ENCODE measurements at places on chromosomes 5 and 9.

DNA sequence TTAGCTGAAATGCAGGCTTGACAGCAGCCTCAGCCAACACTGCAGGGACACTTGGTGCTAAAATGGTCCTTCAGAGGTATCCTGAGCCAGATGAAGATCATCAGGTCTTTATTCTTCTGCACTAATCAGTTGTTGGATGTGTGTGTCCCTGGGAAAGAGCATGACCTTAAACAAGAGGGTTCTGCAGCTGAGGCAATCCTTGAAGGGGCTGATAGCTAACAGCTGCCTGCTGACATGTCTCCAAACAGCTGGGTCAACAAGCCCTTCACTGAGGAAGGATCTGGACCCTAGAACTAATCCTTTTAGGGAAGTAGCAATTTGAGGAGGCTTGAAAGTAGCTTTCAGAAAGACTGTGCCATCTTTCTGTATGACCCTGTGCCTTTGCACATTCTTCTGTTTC, 376.3 kb upstream of the ACTBL2 start:
- DNase-seq: no peak

DNA sequence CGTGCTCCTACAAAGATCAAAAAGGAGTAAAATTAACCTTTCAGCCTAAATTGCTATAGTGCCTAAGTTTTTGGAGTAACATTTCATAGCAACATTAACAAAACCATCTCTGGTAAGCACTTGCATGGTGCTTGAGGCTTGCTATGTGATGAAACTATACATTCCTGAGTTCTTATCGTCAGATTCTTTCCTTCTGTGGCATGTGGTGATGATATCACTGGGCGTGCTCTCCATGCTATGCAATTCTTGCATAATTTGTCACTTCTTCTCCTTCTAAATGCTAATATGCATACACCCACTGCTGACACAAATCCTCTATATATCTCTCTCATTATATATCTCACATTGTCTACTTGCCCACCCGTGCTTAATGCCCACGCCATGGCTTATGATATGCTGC, 2019.9 kb downstream of the MAT2B start:
- DNase-seq: no peak

DNA sequence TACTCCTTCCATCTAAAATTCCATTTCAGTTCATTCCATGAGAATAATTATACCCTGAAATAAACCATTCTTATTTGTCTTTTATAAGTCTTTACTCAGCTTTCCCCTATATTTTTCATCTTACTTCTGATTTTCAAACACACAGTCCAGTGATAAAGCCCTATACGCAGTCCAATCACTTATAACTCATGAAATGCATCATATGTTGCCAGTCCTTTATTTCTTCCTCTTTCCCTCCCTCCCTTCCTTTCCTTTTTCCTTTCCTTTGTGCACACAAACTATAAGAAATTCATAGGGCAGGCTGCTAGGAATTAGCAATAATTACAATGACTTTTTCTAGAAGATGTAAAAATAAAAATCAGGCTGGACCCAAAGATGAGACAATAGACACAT, 58.8 kb upstream of the RPS23 start:
- no peak for DNase-seq

GRCh38 chr5:163496286-163496685, 9.1 kb upstream of the MAT2B start:
- DNase-seq: no peak

DNA sequence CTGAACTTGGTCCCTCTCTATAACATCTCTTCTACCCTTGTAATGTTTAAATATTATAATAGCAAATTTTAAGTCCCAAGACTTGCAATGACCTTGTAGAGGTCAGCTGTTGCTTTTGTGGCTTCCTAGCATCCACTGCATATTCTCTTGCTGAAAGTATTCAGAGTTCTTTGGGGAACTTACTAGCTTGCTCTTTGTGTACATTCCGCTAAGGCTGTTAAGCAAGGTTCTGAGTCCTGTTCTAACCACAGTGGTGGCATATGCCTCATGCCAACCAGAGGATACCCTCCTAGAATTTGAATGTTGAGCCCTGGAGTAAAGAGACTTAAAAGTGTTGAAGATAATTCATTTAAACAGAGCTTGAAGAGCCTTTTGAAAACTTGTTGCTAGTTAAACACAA, 570.9 kb downstream of the TLE1 start:
- DNase-seq: no peak

DNA sequence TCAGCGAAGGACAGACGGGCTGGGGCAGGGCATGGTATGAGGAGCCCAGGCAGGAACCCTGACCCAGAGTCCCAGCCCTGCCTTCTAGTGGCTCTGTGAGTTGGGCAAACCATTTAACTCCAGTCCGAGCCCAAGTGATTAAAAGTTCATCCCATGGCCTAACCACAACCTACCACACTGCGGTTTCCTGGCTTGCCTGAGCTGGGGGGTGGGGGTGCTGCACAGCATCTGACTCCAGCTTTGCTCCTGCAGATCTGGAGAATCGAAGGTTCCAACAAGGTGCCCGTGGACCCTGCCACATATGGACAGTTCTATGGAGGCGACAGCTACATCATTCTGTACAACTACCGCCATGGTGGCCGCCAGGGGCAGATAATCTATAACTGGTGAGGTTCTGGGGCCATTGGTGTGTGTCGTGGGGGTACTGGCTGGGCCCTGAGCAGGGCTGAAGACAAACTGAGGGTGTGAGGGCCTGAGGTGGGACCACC, 49.0 kb downstream of the STOM start:
- DNase-seq: no peak

DNA sequence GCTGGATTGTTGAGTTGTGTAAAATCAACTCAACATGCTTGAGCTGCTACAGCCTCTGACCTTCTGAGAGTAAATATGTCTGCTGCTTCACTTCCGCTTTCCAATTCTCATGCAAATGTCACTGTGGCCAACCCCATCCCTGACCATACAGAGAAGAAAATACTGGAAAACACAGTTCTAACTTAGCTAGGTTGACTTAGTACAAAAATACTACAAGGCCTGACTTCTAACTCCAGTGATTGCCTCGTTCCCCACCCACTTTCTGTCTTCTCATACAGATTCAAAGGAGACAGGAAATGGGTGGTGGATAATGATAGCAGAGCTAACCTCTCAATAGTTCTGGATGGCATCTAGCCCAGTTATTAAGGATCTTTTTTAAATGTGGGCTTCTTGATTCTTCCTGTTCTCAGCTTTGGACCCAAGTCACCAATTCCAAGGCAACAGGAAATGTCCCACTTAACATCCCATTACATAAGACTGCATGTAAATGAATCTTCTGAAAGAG, 226.6 kb upstream of the SLC24A2 start:
- no peak for DNase-seq

GRCh38 chr9:136131629-136132511, 13.2 kb upstream of the TMEM250 start:
- DNase-seq: no peak

DNA sequence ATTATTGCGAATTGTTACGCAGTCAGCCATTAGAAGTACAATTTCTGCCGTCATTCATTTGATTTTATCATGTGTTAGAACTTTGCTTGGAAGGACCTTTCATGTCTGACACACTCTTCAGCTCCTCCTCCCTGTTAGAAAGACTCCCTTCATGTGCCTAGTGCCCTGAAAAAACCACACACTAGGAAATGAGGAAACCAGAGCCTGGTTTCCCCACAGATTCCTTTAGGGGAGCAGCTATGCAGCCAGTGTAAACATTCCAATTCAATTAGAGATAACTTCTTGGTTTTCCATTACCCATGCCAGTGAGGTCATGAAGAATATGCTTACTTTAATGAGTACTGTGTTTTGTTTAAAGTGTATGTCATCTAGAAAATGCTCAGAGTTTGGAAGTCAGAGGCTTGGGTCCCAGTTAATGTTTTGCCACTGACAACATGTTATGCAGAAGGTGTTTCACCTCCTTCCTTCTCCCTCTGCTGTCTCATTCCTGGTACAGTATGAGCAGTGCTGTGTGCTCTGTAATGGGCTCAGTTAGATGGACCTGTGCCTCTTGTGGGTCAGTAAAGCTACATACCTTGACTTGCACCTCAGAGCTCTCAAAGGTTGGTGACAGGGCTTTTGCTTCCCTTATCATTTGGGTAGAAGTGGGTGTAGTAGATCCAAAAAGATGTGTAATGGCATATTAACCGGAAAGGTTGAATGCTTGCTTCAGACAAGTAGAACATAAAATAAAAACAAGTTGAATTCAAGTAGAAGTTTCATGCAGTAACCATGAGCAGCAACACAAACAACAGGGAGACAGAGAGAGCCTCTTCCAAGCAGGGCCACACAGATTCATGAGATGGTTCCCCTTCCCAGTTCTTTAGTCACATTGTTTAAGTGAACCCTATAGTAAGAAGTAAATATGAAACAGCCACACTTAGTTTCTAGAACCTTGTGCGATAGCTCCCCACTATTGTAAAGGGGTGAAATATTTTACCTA, 52.6 kb upstream of the TNFAIP8 start:
- no peak for DNase-seq

- no peak for DNase-seq
These were observed 31.8 kb downstream of the DMRT3 start for GRCh38 chr9:1008216-1008615.

DNA sequence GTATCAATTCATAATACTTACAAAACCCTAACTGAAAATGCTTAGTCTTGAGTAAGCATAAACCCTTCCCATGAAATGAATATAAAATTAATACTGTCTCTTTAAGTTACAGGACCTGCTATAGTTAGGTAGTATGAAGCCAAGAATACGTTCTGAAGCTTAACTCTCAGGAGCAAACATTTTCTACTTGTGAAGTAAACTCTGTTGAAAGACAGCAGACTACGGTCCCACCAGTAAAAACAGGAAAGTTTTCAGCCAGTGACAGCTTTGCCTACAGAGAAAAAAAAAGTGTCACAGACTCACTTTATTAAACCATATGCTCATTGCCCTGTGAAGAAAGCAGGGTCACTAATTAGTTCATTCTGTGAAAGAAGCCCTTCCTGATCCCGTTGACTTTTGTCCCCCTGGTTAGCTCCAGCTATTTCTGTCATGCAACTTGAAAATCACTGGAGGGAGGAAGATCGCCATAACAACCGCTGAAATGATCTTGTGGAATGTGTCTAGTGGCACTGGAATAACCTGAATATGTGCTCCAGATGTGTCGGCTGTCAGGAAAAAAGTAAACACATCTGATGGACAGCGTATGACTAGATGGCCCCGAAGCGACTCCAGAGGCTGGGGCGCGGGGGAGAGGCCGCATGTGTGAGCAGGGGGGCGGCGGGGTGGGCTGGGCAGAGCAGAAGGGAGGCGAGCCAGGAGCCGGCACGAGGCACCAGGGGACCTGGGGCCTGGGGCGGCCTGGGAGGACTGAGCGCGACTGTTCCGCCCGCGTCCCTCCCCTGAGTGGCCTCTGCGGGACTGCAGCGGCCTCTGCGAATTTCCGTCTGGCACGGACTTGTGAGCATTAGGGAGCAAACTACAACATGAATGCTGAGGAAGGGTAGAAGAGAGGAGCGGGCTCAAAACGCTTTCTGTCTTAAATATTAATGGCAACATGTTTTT, 41.9 kb downstream of the BNC2 start:
- no peak for DNase-seq

GRCh38 chr5:454936-455335, 12.0 kb downstream of the EXOC3 start:
- DNase-seq: no peak

DNA sequence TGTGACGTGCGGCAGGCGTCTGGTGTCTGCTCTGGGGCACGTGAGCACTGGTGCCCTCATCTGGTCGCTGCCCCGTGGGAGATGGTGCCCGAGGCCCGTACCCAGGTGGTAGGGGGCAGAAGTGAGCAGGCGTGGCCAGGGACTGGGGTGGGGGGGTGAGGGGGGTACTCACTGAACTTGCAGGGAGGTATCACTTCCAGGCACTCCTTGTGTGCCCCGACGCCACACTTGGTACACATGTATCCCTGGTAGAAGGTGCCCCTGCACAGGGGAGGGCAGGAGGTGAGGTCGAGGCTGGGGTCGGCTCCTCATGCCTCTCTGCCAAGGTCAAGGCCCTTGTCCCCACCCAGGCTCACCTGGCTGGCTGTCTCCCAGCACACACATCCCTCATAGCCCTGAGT, 45.2 kb upstream of the SARDH start:
- DNase-seq: no peak
